GDM1 (cell line): ENCODE measurements at places on chromosomes 16 and 17.

DNA sequence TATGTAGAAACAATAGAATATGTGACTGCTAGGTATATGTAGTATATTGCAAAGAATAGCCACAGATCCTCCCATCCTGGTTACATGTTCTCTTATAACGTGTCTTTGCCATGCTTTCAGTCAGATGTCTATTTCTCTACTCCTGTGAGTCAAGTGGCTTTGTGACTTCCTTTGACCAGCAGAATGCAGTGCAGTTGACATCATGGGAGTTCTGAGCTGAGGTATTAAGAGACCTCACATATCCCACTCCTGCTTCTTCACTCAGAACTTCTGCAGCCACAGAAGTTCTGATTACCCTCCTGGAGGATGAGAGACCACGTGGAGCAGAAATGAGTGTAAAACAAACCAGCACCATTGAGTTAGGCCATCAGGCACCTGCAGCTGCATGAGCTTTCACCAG lies 222.5 kb downstream of the PRKCA start:
- no peak for DNase-seq

GRCh38 chr17:32896647-32897258 lies 19.8 kb upstream of the MYO1D start:
- no peak for DNase-seq

DNA sequence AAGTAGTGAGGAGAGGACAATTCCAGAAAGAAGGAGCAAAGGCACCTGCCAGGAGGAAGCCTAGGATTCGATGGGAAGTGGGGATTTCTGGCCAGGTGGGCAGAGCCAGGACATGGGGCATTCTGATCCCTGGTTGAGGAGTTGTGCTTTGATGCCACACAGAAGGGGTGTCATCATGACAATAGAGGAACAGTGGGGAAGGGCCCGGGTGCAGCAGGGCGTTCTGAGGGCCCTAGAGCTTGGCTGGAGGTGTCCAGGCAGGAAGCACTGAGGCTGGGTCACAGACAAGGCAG lies 4.3 kb downstream of the EVPLL start:
- no peak for DNase-seq

DNA sequence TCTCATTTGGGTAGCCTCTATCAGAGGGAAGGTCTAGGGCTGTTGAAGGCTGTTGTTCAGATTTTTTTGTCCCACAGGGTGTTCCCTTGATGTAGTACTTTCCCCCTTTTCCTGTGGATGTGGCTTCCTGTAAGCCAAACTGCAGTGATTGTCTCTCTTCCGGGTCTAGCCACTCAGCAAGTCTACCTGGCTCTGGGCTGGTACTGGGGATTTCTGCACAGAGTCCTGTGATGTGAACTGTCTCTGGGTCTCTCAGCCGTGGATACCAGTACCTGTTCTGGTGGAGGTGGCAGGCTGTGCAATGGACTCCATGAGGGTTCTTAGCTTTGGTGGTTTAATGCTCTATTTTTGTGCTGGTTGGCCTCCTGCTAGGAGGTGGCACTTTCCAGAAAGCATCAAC lies 23.3 kb upstream of the CCR7 start:
- DNase-seq: no peak

GRCh38 chr17:51585514-51586104 lies 325.3 kb downstream of the UTP18 start:
- DNase-seq: no peak

DNA sequence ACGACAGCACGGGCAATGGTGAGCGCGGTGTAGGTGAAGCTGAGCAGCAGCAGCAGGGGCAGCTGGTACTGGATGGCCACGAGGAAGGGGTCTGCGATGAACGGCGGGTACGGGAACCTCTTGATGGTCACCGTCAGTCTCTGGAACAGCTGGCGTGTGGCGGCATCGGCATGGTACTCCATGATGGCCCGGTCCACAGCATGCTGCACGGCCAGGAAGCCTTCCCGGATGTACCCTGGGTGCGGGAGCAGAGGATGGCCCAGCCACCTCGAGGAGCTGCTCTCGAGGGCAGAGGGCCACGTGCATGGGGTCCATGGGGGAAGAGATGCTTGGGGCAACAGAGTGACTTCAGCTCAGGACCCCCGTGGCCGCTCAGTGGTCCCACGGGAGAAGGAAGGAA lies 20.9 kb downstream of the ABCA3 start:
- no peak for DNase-seq

GRCh38 chr17:46901291-46901690 lies 21.7 kb upstream of the GOSR2 start:
- DNase-seq: no peak

DNA sequence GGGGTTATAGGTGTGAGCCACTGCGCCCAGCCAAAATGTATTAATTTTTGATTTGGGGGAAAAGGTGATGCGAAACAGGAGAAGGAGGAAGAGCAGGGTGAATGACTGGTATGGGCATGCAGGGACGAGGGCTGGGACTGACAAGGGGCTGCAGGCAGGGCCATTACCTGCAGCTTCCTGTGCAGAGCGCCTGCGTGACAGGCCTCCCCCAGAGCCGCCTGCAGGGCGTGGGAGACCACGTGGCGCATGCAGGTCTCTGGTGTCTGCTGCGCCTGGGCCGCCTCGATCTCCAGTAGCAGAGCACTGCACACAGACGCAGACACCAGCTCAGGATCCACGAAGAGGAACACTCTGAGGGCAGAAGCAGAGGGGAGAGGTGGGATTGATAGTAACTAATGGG lies 32.4 kb downstream of the PIK3R6 start:
- no peak for DNase-seq

DNA sequence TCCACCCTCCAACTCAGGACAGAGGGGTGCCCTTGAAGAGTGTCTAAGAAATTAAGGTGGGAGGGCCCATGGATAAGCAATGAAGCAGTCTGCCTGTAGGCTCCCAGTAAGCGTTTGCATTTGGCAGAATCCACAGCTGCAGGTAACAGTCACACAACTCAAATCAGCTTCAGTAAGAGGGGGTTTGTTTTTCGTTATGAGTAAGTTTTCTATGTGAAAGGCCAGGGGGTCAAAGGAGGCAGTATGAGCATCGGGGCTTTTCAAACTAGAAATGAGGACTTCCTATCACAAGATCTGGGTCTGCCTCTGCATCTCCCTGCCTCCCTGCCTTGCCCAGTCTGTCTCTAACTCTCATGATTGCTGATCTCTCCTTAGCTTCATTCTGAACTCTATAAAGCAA lies 128.1 kb upstream of the CCL2 start:
- DNase-seq: no peak

- peak; percentile 4 for DNase-seq
Measured at GRCh38 chr16:3131755-3132377, 3.0 kb upstream of the ZNF213 start.

- DNase-seq: peak; percentile 59
Measured at GRCh38 chr17:7841396-7841914, 7.4 kb downstream of the KDM6B start.

DNA sequence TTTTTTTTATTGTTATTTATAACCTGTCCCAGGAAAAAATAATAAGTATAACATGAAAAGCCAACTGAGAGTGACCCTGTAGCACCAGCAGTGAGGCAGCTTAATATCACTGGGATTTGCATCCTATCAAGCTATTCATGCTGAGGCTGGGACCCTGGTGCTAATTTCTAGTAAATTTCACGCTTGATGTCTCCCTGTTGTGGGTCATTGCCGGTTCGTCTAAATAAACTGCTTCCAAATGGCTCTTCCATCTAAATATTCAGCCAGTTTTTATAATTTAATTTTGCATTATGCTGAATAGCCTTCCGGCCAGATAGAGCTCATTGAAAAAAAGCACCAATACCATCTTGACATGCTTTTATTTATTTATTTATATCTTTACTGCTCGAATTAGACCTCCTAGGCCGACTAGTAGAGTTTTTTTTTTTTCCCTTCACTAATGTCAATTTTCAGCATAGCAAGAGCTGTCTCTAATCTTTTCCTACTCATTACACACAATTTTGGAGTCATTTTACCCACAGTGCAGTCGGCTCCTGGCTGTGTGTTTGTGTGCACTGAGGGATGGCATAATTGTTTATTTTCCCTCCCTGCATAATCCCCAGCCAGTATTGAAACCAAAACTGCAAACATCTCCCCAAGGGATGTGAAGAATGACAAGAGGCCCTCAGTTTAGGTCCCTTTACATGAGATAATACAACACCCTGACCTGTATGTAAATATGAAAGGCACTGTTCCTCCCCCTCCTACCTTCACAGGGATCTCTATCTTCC lies 168.8 kb downstream of the AATF start:
- no peak for DNase-seq

DNA sequence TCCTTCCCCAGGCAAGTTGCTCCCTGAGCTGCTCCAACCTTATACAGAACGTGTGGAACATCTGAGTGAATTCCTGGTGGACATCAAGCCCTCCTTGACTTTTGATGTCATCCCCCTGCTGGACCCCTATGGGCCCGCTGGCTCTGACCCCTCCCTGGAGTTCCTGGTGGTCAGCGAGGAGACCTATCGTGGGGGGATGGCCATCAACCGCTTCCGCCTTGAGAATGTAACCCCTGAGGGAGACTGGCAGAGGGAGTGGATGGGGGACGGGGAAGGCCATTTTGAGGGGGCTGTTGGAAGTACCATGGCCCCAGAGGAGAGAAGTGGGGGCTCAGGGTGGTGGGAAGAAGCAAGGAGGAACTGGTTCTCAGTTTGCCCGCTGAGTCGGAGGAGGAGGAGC lies 2.0 kb downstream of the COASY start:
- no peak for DNase-seq

- no peak for DNase-seq
Measured at GRCh38 chr17:2705888-2706795, 5.4 kb downstream of the CLUH start.

DNA sequence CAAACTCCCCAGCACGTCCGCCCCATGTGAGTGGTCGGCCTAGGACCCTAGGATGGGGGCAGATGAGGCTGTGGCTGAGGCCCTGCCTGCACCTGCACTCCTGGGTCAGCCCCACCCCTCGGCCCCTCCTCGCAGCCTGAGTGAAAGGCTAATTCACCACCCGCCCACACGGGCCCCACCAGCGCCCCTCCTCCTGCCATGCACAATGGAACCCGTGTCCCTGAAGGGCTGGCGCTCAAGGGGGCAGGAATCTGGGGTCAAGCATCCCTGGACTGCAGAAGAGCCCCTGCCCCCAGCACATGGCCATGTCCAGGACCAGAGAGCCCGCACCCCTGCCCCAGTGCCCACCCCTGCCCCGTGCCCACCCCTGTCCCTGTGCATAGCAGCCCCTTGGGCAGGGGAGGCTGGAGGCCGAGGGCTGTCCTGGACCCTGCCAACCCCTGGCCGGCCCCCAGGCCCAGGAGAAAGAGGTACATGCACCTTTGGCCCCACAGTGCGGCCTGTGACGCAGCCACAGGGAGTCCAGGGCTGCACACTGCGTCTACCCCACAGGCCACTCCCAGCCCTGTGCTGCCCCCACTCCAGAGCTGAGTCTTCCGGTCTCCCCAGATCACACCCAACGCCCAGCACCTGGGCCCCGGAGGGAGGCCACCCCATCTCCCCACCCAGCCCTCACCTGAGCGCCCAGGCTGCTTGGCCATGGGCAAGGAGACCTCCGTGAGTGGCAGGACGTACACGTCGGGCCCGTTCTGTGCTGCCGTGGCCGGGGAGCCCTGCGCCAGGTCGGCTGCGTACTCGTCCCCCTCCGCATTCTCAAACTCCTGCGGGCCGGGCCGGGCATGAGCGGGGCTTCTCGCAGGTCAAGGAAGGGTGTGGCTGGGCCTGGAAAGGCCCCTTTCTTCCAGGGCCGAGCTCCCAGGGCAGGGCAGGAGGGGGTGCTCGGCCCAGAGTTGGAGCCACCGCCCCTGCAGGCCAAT lies 34.6 kb upstream of the PVALEF start:
- DNase-seq: no peak

DNA sequence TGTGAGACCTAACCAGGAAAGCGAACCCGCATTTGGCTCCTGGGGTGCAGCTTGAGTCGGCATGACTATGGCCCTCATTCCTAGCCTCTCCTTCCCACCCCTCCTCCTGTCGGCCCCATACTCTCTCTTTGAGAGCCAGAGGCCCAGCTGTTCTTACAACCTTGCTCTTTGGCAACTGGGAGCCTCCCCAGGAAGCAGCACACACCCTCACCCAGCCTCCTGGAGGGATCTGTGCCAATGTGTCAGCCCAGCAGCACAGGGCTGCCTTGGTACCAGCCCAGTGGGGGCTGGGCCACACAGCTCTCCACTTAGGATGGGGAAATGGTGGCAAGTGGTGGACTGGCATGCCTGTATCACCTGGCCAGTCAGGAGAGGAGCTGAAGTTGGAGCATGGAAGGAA lies 70.3 kb upstream of the LGALS9 start:
- DNase-seq: no peak

- DNase-seq: no peak
Measured at GRCh38 chr16:54923055-54923473, 7.6 kb upstream of the IRX5 start.

GRCh38 chr17:5888811-5889210 lies 181.4 kb upstream of the WSCD1 start:
- no peak for DNase-seq

DNA sequence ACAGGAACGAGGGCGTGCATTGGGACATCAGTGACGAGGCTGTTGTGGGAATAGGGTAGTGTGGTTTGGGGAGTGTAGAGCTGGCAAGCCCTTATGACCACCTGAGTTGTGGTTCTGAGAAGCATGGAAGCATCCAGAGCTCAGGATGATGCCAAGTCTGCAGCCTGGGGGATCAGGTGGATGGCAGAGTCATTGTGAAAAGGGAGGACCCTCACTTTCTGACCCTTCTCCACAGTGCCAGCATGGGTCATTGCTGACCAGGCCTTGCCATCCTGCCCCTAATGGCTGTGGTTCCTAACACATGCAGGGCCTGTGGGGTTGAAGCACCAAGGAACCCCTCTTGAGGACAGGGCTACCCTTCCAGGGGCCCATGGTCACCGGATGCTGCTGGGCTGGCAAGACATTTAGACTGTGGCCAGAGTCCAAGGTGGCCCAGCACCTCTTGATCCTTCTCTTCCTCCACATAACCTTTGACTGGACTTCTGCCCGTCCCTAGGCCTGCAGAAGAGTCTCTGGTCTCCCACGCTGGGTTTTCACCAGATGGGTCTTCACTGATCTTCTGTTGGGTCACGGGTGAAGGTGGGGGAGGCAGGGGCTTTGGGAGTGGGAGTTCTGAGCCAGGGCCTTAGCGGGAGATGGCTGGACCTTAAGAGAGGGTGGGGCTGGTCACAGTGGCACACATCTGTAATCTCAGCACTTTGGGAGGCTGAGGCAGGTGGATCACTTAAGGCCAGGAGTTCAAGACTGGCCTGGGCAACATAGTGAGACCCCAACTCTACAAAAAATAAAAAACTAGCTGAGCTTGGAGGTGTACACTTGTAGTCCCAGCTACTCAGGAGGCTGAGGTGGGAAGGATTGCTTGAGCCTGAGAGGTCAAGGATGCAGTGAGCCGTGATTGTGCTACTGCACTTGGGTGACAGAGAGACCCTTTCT lies 2.0 kb upstream of the PLA2G15 start:
- no peak for DNase-seq

GRCh38 chr17:53092072-53092471 lies 730.7 kb upstream of the KIF2B start:
- DNase-seq: no peak

GRCh38 chr16:81521141-81521626 lies 76.6 kb downstream of the CMIP start:
- no peak for DNase-seq
